Stimulated activated CD4-positive, alpha-beta T cell treated with anti-CD3 and anti-CD28 coated beads, Interleukin-1b, Interleukin-23, amount 100 ng/mL, for 24 hours (primary cell): ENCODE measurements at places on chromosomes 12 and 14.

- no peak for DNase-seq
These were observed 1.2 kb downstream of the SPTSSA start for GRCh38 chr14:34460841-34461240.

GRCh38 chr12:48822711-48823110, 4.4 kb downstream of the CACNB3 start:
- no peak for DNase-seq

DNA sequence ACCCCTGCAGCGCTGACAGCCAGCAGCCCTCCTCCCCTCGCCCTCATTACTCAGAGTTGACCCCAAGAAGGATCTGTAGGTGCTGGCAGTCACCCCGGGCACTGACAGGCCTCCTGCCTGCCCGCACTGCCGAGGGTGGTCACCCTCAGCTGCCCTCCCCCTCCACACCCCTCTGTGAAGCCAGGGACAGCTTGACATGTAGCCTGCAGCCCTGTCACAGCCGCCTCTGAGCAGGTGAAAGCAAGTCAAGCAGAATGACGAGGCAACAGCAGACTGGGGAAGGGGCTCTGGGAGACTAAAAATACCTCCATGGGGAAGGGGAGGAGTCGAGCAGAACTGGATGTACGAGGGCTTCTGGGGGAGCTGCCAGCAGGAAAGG, 178.1 kb downstream of the DPF3 start:
- DNase-seq: no peak

- DNase-seq: no peak
These were observed 15.8 kb upstream of the RBM19 start for GRCh38 chr12:113981876-113982275.

GRCh38 chr14:80776657-80777056, 164.9 kb downstream of the CEP128 start:
- DNase-seq: no peak

DNA sequence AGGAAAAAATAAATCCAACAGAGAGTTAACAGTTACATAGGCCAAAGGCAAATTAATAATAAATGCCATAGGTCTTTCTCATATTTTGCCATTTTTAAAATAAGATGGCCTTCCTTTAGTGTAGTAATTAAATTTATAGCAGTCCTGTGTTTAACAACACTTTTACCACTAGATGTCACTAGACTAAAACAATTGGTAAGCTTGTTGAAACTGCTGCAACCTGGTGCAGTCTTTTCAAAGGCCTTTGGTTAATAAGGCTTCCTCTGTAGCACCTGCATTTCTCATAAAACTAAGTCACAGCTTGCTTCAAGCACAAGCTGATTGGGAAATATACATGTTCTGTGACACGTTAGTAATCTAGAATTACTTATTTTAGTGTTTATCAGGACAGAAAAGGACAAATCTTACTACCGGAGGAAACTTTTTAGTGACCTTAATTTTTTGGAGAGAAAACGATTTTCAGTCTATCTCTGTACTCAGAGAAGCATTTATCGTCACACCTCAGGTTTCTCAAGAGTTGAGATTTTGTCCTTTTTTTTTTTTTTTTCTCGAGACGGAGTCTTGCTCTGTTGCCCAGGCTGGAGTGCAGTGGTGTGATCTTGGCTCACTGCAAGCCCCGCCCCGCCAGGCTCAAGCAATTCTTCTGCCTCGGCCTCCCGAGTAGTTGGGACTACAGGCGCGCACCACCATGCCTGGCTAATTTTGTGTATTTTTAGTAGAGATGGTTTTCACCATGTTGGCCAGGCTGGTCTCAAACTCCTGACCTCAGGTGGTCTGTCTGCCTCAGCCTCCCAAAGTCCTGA, 20.0 kb downstream of the BORCS5 start:
- DNase-seq: no peak

DNA sequence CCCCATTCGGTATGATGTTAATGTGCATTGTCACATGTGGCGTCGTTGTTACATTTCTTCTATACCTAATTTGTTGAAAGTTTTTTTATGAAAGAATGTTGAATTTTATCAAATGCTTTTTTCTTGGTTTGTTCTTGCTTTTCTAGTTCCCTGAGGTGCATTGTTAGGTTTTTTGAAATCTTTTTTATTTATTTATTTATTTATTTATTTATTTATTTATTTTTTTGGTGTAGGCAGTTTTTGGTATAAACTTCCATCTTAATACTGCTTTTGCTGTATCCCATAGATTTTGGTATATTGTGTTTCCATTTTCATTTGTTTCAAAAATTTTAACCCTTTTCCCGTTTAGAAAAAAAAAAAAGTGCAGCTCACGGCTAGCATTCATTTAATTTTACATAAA, 121.1 kb upstream of the HMGA2 start:
- no peak for DNase-seq

GRCh38 chr12:102215992-102216691, 18.5 kb upstream of the PMCH start:
- DNase-seq: no peak

DNA sequence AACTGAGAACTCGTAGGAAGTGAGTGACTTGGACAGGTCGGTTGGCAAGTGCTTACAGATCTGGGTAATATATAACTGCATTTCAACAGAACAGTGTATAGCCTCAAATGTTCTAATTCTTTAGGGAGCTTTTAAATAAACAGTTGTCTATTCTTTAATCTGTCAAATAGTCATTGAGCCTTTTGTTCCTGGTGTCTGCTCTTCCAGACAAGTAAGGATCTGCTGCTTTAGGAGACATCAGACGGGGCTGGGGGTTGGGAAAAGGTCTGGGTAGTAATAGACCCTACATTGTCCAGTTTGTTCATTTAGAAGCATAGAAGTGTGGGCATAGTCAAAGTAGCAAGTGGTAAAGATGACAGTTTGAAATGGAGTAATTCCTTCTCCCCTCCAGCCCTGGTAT, 2.0 kb downstream of the PTPN11 start:
- DNase-seq: no peak

DNA sequence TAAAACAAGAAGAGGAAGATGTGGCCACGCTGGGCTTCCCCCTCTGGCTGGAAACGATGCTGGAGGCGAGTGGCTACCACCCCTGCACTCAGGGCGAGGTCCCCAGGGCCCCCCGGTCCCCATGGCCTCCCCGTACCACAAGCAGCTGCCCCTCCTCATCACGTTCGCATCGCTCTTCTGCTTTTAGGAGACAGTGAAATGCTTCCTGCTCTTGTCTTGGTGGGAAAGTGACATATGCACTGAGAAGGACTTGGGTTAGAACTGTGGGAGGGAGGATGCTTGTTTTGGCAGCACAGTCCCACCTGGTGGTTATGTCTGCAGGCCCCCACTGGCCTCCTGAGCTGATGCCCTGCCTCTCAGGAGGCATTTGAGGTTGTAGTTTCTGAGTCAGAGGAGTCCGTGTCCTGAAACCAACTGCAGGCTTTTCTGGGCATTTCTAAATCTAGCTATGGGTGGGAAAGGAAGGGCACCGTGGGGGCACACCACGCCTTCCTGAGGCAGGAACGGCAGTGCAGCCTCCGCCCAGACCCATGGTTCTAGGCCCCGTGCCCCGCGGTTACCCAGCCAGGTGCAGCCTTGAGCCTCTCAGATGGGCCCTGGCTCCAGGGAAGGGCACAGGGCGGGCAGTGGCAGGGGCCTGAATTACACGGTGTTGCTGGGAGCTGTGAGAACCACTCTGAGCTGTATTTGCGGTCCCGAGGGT, 139.3 kb downstream of the ADGRD1 start:
- no peak for DNase-seq

GRCh38 chr14:99590746-99591555, 13.1 kb downstream of the CCDC85C start:
- no peak for DNase-seq

GRCh38 chr14:68955164-68955850, 23.8 kb downstream of the ACTN1 start:
- no peak for DNase-seq
